ENCODE measurements at places on chromosomes 5 and 9.

DNA sequence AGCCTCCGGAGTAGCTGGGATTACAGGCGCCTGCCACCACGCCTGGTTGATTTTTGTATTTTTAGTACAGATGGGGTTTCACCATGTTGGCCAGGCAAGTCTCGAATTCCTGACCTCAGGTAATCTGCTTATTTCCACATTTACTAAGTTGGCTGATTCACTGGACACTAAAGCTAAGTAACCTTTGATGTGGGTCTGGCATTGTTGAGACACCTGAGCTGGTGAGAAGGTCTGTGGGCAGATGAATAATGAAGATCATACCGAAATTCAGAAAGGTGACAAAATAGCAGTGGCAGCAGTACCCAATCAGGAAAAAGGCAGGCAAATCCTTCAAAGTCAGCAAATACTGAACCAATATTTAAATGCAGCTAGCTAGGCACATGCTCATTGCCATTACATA, 210.6 kb upstream of the ZNF608 start:
- DNase-seq = no peak

GRCh38 chr9:18673179-18673578, 199.2 kb downstream of the ADAMTSL1 start:
- DNase-seq = no peak

DNA sequence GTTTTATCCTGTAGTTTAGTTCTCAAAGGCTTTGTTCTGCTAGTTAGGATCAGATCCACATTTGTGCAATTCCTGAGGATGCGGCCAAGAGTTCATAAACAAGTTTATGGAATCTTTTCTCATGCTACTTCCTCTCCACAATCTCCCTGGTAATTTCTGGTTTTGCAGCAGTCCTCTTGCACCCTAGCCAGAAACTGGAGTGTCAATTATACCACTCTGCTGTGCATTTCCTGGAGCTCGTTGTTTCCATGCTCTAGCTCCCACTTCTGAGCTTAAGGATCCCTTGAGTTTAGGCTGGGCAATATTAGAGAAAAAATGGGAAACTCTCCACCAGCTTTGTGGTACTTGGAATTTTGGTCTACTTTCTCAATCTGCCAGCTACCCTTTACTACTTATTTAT, 474.7 kb downstream of the DIRAS2 start:
- peak; percentile 46 for DNase-seq

DNA sequence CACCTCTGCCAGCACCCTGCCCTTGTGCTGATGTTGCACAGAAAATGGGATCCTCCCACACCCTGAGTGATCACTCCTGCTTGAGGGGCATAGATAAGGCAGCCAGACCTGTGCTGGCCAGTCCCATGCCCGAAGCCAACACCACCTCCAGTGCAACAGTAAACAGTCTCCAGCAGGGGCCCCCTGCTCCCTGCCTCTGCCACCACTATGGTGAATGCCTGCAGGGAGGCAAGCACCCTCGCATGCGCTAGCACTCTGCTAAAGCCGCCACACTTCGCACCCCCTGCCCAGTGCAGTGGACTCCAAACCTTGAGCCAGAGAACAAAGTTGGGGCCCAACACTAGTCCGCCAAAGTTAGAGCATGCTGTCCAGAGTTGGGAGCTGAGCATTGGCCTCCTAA, 118.7 kb downstream of the PJA2 start:
- no peak for DNase-seq

- DNase-seq = no peak
These were observed 116.1 kb downstream of the PDZD2 start for GRCh38 chr5:31754741-31755675.

GRCh38 chr5:72066705-72067107, 40.6 kb upstream of the MAP1B start:
- DNase-seq = peak; percentile 42

GRCh38 chr9:112332214-112332613, 1.2 kb downstream of the PTBP3 start:
- DNase-seq = no peak

DNA sequence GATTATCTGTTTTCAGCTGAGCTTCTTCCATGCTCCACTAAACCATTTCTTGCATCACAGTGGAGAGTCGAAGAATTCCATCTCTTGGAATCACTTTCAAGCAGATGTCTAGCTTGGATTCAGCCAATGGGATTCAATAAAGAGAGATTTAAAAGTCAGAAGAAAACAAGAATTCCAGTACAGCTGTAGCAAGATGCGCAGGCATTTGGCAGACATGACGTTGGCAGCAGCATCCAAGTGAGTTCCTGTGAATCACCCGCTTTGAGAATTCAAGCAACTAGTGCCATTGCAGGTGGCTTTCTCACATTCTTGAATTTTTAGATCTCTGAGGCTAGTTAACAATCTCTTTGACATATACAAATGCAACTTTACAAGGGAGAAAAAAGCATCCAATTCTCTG, 467.0 kb downstream of the CDH10 start:
- DNase-seq = no peak

DNA sequence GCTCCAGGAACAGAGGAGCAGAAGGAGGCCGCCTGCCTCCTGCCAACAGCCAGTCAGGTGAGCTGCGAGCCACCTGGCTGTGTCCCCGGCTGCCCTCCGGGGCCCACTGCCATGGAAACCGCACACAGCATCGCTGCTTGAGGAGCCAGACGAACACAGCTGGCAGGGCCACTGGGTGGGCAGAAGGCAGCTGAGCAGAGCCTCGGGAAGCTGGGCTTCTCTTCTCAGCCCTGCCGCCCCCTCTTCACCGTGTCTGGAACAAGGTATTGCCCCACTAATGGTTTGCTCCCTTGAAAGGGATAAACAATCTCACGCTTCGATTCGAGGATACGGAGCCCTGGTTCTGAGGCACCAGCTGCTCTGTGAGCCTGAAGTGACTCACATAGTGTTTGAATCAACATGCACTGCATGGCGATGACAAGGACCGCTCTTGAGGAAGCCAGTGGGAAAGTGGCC, 63.7 kb upstream of the RUFY1 start:
- peak; percentile 90 for DNase-seq

- DNase-seq = peak; percentile 1
These were observed 327.2 kb upstream of the MSX2 start for GRCh38 chr5:174397206-174397605.

- DNase-seq = no peak
These were observed 157.0 kb downstream of the C9orf152 start for GRCh38 chr9:110050925-110051355.

- DNase-seq = peak; percentile 86
These were observed 18.9 kb upstream of the SPTLC1 start for GRCh38 chr9:92133949-92134604.

GRCh38 chr9:31492229-31492628, 892.2 kb upstream of the ACO1 start:
- DNase-seq = no peak

DNA sequence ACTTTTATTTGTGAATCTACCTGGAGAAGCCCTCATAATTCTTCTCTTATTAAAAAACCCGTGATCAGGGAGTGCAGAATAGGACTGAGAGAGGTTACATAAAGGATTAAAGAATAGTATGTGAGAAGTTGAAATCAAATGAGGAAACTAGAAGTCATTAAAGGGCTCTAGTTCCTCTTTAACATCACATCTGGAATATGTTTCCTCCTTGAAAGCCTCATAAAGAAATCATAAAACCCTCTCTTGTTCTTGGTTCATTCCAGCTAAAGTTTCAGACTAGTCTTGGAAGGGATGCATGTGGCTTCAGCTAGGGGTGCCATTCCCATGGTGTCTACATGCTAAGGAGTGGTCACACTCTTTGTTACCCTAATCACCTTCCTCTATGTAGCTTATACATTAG, 5.7 kb upstream of the C5orf46 start:
- DNase-seq = no peak

DNA sequence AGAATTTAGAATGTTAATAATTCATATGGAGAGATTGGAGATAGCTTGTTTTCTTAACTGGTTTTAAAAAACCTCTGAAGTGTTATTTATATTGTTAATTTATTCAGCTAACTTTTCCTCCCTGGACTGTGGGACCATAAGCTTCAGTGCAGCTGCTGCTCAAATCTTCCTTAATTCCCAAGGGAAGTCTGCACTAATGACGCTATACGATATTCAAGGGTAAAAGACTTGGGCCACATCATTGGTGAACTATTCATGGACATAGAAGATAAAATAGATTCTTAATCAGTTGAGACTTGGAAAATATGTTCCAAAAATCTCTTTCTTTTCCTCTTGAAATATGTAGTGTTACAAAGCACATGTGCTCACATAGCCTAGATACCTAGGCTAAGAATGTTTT, 31.1 kb upstream of the GAS1 start:
- no peak for DNase-seq

- no peak for DNase-seq
These were observed 31.4 kb upstream of the MSX2 start for GRCh38 chr5:174692982-174693422.

DNA sequence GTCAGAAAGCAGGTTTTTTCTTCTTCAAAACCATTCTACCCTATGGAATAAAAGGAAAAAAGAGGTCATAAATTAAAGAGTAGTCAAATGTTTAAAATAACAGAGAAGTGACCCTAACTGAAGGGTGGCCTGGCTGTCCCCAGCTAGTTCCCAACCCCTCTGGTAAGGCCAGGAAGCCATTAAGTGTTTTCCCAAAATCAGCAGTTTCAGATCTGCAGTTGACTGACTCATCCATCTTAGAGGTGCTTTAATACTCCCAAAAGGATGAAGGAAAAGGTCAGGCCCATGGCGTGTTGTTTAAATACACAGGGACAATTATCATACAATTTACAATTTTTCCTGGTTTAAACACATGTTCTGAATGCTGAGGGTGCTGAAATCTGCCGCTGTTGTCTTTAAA, 47.9 kb upstream of the TBC1D9B start:
- no peak for DNase-seq

- no peak for DNase-seq
These were observed 129.6 kb downstream of the BARX1 start for GRCh38 chr9:93825348-93826115.

DNA sequence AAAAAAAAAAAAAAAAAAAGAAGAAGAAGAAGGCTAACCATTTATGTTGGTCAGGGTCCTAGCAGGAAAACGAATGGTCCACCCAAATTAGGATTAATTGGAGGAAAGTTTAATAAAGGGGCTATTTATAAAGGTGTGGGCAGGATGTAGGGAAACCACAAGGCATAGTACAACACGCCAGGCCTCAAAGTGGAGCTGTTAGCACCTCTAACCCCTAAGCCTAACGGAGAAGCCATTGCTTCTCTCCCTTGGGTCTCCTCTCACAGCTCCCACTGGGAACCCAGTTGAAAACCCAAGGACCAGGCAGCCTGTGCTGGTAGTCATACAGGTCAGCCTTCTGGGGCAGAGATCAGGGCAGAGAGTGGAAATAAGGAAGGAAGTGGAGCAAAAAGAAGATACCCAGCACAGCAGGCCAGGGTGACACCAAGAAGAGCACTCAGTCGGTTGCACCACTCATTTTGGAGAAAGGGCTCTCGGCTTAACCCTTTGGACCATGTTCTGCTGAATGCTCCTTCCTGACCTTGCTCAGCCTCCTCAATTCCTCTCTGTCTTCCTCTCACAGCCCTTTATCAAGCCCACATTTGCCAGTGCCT, 8.8 kb upstream of the GLIPR2 start:
- DNase-seq = no peak

DNA sequence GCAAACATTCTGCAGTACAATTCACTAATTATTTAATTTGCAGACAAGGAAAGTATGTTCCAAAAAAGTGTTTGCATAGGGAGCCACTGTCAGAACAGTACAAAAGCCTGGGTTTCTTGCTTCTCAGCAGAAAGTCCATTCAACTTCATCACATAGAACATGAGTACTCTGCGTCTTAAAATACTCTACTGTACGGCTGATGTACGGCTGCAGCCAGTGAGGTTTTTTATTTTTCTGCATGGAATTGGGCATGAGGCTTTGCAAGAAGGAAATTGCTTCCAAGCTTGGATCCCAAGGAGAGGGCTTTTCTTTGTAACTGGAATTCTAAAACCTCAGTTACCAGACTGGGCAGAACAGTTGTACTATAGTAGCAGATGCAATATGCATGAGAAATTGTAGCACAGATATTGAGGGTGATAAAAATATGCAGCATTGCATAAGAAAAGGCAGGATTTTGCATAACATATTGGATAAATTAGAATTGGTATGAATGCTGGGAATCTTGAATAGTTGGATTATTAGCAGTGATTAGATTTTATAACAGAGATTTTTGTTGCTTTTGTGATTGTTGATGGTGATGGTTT, 178.1 kb upstream of the CDH9 start:
- no peak for DNase-seq

GRCh38 chr5:175862131-175863012, 9.0 kb upstream of the CPLX2 start:
- DNase-seq = no peak

DNA sequence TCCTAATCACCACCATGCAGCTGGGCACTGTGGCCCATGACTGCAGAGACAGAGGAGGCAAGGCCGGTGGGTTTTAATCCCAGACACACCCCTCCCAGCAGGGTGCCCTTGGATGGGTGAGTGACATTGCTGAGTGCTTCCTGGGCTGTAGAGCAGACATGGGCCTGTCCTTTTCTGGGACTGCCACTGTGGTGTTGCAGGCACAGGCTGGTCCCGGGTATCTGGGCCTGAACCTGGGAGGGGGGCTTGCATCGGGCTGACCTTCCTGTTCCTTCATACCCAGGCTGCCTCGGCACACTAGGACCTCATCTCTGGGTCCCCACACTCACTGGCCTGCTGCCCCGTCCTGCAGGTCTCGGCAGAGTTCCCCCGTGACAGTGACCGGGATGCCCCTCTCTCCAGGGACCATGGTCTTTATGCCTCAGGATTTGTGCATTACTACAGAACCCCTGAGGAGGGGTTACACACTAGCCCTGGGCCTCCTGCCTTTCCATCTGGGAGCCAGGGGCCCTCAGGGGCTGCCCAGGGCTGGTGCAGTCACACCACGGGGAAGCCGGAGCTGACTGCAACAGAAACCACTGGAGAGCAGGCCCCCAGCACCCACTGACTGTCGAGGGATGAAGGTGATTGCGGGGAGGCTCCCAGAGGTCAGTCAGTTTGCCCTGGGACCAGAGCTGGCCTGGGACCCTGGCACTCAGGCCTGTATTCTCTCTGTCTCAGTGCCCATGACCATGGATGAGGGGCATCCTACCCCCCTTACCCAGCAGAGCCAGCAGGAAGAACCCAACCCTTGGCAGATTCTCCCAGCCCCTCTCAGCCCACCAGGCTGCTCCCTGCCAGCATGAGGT, 8.9 kb upstream of the SLC25A48 start:
- no peak for DNase-seq

- no peak for DNase-seq
These were observed 235.7 kb upstream of the ADAMTSL1 start for GRCh38 chr9:18238254-18238653.

DNA sequence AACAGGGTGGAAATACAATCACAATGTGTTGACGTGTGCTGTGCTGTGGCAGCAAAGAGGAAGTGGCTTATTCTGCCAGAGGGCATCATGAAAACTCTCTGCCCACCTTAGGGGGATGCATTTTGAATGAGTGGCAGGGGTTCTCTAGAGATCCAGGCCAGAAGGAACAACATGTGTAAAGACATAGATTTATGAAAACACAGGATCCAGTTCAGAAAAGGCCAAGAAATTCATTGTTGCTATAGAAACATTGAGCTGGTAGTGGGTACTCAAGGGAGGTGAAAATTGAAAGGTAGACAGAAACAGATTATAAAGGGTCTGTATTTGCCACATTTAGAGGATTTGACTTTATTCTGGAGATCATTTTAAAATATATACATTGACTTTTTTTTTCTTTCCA, 417.7 kb downstream of the ENC1 start:
- no peak for DNase-seq

GRCh38 chr9:137580209-137580953, 1.7 kb upstream of the DPH7 start:
- no peak for DNase-seq
